Spleen (tissue), 13 donors: ENCODE measurements at places on chromosomes 6 and 20. TPM values are rescaled to one million over a fixed set of nuclear protein-coding genes. Genes with fewer than 3 reads are reported as not detected.

GRCh38 chr6:87902383-87902782 is 145.3 kb upstream of the SPACA1 start:
- H3K4me3 ChIP-seq, result no peak overlapping the region
- no peaks in the 10 kb centered on the region for H3K27me3 ChIP-seq
- H3K27ac ChIP-seq, result peak overlapping the region; percentile 81
- no peak for DNase-seq
- no peaks in the 10 kb centered on the region for H3K36me3 ChIP-seq

DNA sequence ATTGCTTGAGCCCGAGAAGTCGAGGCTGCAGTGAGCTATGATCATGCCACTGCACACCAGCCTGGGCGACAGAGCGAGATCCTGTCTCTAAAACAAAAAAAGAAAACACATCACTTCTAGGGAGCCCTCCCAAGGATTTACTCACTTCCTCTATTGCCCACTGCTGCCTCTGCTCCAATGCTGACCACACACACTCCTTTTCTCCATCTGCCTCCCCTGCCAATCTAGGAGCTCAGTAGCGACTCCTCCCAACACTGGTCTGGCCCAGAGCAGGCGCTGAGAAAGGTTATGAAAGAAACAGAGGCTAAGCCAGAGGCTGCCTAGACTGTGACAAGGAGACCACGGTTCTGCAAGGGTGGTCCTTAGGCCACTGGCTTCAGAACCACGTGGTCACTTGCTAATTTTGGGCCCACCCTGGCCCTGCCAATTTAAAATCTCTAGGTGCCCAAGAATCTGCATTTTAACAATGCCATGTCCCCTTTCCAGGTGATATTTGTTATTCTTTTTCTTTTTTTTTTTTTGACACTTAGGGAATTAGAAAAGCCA is 1.3 kb upstream of the E2F1 start:
- no peak overlapping the region for H3K27ac ChIP-seq
- H3K27me3 ChIP-seq, result no peaks in the 10 kb centered on the region
- DNase-seq, result no peak
- H3K4me1 ChIP-seq, result peaks cover 62% of the 10 kb centered on the region

DNA sequence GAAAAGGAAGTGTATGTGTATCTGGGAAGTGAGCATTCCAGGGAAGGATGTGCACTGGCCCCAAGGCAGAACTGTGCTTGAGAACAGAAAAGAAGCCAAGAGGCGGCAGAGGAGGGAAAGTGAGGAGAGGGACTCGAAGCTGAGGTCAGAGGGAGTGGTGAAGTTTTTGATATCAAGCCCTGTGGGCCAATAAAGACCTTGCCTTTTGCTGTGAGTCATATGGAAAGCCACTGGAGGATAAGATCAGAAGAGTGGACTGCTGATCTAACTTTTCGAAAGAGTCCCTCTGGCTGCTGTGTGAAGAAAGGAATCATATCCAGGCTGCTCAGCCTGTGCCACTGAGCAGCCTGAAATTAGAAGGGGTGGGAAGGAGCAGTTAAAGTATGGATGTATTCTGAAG is 99.4 kb downstream of the EYA4 start:
- no peaks in the 10 kb centered on the region for H3K4me1 ChIP-seq
- H3K27me3 ChIP-seq, result no peaks in the 10 kb centered on the region
- no peak for DNase-seq
- H3K36me3 ChIP-seq, result no peaks in the 10 kb centered on the region
- no peak overlapping the region for H3K27ac ChIP-seq

GRCh38 chr6:115133790-115134189 is 791.0 kb upstream of the HS3ST5 start:
- no peaks in the 10 kb centered on the region for H3K36me3 ChIP-seq
- no peak overlapping the region for H3K4me3 ChIP-seq
- DNase-seq, result no peak
- H3K27ac ChIP-seq, result no peak overlapping the region

GRCh38 chr20:49267327-49267726 is 10.5 kb downstream of the ZNFX1 start:
- H3K27ac ChIP-seq, result peak overlapping the region; percentile 56
- H3K4me3 ChIP-seq, result peak overlapping the region; percentile 59
- H3K4me1 ChIP-seq, result peaks cover 59% of the 10 kb centered on the region
- no peaks in the 10 kb centered on the region for H3K27me3 ChIP-seq

The OTOR gene
- polyA plus RNA-seq, result not detected

The DLL1 gene
- polyA plus RNA-seq, result 12.6 TPM

The TASP1 gene
- 8.8 TPM for polyA plus RNA-seq
